Activated CD8-positive, alpha-beta memory T cell treated with anti-CD3 and anti-CD28 coated beads for 24 hours (primary cell): ENCODE measurements at places on chromosomes 2 and 18.

DNA sequence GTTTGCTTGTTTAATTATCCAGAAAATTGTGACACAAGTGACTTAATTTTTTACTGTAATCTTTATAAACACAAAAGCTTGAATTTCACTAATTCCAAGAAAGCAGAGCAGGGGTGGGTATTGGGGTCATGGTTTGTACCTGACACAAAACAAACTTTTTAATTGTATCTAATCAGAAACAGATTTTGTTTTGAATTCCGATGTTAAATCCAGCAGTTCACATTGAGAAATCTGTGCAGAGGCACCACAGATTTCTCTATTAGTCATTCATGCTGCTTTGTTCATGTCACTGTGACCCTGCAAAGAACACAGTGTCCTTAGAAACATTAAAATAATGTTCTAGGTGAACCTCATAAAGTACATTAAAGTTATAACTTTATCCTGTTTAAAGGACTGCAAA lies 443.4 kb downstream of the NYAP2 start:
- no peak for DNase-seq

DNA sequence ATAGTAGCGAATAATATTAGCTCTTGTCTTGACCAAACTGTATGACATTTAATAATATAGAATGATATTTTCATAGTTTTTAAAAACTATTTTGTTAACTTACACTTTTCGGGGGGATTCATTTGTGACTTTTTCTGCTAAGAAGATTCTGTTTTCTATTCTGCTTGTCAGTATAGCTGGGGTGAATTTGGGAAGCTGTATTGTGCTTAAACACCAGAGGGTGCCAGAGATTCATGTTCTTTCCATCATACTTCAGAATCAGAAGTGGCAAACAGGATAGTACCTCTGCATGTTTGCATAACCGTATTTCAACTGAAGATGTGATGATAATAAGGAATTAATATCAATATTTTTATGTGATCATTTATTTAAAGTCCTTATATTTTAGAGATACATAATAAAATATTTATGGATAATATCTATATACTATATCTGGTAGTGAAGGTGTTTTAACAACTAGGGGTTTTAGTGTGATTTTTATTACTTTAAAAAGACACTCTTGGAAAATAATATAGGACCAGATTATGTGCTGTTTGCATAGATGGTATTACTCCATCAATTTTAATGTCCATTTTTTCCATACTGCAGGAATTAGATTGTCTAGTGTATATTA lies 81.0 kb downstream of the TAF4B start:
- DNase-seq = no peak

- no peak for DNase-seq
These were observed 204.2 kb downstream of the LOXHD1 start for GRCh38 chr18:46452820-46453219.

- DNase-seq = no peak
These were observed 82.3 kb downstream of the LOXHD1 start for GRCh38 chr18:46574743-46575115.

- DNase-seq = no peak
These were observed 142.4 kb downstream of the DDX1 start for GRCh38 chr2:15733867-15734673.

DNA sequence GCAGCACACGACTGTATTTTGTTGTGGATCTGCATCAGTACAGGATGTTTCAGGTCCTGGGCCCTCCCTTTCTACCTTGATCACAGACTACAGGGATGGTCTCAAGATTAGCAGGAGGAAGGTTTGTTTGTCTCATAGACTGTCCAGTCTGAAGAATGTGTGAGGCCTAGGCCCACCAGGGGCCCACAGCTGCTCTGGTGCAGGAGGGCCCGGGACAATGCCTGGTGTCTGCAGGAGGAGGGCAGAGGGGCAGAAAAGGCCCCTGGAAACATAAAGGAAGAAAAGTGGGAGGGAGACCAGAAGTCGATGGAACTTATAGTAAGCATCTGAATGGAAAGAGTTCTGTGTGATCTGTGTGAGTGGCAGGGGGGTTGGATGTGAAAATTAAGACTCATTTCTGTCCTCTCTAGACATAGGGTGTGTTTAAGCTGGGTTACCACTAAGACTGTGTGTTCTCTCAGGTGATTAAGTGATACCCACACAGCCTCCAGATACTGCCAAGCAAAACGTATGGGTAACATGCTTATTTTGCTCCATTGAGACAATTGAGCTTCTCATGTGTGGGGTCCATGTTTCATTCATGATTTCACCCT lies 33.4 kb upstream of the LPIN2 start:
- DNase-seq = peak; percentile 57

DNA sequence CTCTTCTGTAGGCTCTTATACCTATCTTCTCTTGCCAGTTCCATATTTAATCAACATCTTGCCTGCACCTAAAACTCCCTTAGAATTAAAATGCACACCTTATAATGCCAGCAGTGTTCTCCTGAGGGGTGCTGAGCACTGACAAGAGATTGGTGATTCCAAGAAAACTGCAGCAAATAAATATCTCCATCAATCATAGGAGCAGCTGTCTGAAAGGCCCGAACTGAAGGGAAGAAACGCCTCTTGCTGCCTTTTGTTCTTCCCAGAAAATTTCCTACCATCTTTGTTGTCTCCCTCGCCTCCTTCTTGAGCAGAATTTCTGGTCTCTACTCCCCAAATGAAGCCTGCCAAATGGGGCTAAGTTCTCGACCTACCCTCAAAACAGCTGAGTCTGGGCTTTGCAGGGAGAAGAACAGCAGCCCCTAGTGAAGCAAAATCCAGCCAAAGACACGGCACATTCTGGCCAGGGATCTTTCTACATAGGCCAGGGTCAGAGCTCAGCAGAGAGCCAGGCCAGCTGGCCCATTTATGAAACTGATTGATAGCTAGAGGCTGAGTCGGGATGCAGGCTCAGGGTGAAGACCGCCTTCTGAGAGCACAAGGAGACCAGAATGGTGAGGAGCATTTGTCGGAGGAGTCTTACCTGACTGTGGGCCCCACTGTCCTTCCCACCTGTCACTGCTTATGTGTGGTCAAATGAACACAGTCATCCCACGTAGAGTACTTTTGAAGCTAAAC lies 20.4 kb upstream of the TMEM247 start:
- DNase-seq = no peak

GRCh38 chr18:10036479-10036878 lies 122.7 kb downstream of the VAPA start:
- DNase-seq = no peak
